Gastroesophageal sphincter (tissue), 4 donors: ENCODE measurements at places on chromosomes 7 and 10.
A peak's percentile ranks its signal among the peaks of the same experiment; 100 is the strongest.

- ATAC-seq, result peak; percentile 34
These were observed 29.2 kb downstream of the COA1 start for GRCh38 chr7:43700059-43700501.

DNA sequence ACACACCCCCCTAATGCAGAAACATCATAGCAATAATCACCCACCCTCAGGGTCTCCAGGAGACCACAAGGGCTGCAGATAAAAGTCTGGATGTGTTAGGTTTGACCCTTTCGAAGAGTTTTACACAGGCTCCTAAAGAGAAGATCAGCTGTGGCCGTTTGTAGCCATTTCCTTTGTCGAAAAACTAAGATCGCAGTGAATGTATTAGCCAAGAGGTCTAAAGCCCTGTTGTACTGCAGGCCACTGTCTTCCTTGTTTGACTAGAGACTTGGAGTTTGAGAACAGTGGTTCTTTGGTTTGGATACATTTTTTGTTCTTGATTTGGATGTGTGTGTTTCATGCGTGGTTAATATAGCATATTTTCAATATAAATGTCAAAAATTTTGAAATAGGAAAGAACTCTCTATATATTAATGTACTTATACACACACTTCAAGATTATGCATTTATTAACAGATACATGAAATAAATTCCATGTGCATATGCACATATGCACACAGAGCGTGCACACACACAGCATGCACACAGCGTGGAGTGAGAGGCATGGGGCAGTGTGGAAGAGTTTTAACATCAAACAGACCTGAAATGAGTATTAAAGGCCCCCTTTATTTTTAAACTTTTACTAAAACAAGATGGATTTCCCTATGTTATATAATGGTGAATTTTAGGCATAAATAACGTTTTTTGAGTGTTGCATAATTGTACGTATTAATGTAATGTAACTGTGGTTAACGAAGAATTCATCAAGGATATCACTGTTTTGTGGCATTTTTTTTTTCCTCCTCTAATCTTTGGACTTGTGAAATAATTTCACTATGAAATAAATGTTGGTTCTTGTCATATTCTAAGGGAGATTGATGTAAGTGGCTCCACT, 2.2 kb downstream of the IKZF1 start:
- ATAC-seq, result no peak

DNA sequence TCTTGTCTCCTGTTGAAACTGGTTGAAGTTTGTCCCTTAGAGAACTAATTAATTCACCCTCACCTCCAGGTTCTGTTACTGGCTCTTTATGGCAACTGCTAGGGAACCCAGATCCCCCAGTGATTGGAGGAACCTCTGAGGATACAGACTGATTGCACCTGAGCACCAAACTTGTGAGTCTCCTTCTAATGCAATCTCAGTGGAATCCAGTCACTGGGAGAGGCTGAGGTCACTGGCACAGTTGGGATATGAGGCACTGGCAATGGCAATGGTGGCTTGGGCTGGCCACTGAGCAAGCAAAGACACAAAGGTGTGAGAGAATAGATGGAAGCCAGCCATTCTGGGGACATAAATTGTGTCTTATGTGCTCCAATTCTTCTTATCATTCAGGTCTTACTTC, 5.3 kb upstream of the DGKI start:
- ATAC-seq, result no peak

DNA sequence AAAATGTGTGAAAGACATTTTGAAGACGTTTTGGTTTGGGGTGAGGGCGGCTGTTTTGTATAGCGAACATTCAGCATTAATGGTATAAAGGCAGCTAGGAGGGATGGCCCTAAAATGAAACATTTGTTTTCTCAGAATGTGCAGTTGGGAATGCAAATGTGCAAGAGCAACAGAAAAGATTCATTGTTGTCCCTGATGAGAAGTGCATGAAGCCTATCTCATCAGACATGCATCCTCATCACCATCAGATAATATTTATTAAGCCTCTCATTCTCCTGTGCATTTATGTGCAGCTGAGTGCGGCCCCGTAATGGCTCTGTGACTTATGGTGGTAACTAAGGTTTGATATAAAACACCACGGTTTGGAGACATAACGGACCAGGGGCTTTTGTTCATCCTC, 199.5 kb downstream of the GFRA1 start:
- ATAC-seq, result no peak

GRCh38 chr10:63467841-63468240, 2.1 kb upstream of the JMJD1C start:
- no peak for ATAC-seq

DNA sequence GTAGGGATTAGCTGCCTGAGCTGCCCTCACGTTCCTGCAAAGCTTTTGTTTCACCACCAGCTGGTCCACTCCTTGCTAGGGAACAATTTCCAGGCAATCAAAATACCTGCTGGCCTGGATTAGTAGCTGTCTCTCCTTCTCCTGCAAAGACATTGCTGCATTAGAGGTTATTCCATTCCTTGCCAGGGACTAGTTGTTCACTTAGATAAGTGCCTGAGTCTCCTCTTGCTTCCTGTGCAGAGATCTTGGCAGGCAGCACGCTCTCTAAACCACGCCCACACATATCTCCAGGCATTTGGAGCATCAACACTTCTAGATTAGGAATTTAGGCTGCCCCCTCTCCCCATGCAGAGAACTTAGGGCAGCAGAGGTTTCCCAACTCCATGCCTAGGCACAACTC, 150.4 kb upstream of the SMIM30 start:
- no peak for ATAC-seq

GRCh38 chr10:62034096-62034640, 132.7 kb downstream of the ARID5B start:
- ATAC-seq, result no peak

DNA sequence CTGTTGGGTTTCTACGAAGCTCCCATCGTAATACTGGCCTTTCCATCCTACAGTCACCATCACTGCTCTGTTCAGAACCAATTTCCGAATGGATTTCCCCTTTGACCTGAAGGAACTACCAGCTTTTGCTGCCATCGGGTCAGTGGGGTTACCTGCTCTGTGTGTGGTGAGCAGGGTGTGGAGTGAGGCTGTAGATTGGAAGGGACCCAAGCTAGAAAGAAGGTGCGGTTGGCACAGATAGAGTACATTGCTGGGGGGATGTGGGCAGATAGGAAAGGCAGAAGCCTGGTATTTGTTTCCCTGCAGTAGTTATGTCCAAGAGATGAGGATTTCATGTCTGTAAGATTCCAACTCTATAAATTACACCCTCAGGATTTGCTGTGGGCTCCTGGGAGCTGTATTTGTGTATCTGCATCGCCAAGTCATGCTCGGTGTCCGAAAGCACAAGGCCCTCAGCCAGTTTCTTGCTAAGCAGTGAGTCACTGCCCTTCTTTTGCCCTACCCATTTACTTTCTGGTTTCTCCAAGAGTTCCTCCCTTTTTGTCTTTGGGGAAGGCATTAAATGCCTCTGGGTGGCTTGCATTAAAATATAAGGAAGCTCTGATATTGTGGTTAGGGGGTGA, 15.4 kb downstream of the CLCN1 start:
- ATAC-seq, result no peak

- no peak for ATAC-seq
These were observed 308.5 kb upstream of the FZD1 start for GRCh38 chr7:90955641-90956207.

DNA sequence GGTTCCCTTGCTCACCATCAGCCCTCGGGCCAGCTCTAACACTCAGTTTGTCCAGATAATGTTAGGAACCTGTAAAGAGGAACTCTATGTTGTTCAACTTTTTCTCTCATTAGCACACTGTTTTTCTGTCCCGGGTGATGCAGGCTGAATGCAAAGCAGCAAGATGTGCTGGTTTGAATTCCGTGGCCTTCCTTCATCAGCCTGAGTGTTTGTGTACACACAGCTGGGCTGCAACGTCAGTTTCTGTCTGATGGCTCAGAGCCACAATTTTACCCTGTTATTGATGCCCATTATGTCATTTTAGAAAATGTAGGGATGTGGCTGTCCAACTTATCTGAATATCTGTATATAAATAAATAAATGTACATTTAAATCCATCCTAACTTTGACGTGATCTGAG, 152.0 kb downstream of the PLPP4 start:
- no peak for ATAC-seq

- ATAC-seq, result no peak
These were observed 173.3 kb upstream of the BET1 start for GRCh38 chr7:94177441-94177840.

GRCh38 chr7:510131-510481, 9.5 kb downstream of the PDGFA start:
- ATAC-seq, result no peak

DNA sequence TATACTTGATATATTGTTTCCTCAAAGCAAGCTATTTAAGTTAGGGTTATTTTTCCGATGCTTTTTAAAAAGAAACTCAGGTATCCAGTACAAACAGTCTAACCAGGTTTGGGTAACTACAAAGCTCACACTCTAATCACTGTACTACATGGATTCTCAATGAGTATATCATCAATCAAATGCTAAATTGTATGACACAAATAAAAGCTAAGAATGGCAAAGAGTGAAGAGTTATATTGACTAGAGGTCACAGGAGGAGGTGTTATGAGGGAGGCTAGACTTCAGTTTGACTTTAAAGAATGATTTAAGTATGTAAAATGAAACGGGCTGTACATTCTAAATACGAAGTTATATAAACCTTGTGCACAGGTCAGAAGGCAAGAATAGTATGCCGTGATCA, 178.0 kb downstream of the CTNNA3 start:
- ATAC-seq, result no peak

- ATAC-seq, result no peak
These were observed 65.3 kb downstream of the DGKB start for GRCh38 chr7:14837216-14837615.

DNA sequence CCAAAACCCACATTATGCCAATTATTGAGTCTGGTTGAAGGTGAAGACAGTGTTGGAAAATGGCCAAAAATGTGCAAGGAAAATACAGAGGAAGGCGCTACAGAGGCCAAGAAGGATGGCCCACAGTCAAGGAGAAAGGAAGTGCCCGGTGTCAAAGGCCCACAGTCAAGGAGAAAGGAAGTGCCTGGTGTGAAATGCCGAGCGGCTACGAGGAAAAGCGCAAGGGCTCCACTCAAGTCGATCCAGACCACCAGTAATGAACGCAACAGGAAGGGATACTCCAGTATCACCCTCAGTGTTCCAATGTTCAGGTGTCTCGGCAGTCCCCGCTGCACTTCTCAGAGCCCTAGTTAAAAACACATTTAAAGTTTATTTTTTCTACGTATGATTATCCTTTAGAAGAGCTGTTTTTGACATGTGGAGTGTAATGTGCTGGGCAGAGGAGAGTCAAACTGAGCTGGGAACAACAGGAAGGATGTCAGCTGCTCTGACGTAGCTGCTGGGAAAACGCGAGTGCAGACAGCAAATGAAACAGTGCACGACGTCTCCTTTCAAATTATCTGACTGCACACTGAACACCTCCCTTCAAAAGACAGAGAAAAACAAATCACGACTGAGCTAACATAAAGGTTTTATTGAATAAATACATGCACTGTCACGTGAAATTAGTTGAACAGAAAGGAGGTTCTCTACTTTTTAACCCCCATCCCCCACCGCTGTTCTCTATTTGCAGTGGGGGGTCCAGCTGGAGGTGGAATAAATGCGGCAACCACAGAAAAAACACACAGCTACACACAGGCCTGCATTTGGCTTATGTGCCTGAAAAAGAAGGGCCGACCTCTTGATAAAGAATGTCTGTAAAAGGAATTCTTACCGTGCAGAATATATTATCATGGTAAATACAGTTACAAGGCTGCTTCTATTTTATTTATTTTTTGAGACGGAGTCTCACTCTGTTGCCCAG, 26.1 kb upstream of the NCAPG2 start:
- peak; percentile 45 for ATAC-seq

DNA sequence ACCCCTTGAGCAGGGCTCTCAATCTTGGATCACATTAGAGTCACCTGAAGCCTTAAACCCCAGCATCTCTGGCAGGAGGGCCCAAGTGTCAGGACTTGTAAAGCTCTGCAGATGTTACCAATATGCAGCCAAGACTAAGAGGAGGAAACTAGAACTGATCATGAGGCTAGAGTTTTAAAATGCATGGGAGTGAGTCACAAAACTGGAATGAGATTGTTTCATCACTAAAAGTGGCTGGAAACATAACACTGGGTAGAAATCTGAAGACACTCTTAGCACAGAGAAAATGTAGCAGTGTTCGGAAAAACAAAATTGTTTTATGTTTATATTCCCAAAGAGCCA, 63.3 kb upstream of the GHITM start:
- ATAC-seq, result peak; percentile 91

DNA sequence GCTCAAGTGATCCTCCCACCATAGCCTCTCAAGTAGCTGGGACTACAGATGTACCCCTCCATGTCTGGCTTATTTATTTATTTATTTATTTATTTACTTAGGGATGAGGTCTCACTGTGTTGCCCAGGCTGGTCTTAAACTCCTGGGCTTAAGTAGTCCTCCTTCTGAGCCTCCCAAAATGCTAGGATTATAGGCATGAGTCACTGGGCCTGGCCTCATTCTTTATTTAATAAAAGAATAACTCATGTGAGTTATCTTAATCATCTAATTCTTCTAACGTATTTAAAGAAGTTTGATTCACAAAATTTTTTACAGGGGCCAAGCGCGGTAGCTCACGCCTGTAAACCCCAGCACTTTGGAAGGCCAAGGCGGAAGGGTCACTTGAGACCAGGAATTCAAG, 8.0 kb upstream of the SLC26A4 start:
- no peak for ATAC-seq

DNA sequence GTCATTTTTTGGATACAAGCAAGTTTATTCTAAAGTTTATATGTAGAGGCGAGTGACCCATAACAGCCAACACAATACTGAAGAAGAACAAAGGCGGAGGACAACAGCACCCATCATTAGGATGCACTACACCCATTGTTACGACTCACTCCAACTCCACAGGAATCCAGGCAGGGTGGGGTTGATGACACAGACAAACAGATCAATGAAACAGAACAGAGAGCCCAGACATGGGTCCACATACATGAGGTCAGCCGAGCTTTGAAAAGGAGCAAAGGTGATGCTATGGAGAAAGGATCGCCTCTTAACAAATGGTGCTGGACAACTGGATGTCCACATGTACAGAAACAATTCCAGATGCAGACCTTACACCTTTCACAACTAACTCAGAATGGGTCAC, 426.4 kb downstream of the PTPRN2 start:
- no peak for ATAC-seq

- no peak for ATAC-seq
These were observed 82.4 kb downstream of the EBF3 start for GRCh38 chr10:129881641-129882040.

- ATAC-seq, result no peak
These were observed 7.3 kb downstream of the NPVF start for GRCh38 chr7:25221009-25221408.

DNA sequence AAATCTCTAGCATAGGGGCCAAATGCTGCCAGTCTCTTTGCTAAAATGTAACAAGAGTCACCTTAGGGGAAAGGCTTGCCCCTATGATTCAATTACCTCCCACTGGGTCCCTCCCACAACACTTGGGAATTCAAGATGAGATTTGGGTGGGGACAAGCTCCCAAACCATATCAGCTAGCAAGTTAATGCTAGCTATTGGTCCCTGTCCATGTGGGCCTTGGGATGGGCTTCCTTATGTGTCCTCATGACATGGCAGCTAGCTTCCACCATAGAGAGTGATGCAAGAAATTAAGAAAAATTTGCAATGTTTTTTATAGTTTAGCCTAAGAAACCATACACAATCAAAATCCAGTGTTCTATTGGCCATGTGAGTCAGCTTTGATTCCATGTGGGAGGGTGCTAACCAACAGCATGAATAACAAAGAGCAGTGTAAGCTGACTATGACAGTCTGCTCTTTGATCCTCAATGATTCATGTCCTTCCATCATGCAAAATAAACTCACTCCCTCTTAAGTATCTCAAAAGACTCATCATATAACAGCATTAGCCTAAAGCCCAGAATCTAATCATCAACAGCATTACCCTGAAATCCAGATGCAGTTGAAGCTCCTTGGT, 21.7 kb upstream of the ZNF365 start:
- ATAC-seq, result no peak
